C1 segment of cervical spinal cord (tissue), 14 donors: ENCODE measurements at places on chromosomes 11 and 22.

DNA sequence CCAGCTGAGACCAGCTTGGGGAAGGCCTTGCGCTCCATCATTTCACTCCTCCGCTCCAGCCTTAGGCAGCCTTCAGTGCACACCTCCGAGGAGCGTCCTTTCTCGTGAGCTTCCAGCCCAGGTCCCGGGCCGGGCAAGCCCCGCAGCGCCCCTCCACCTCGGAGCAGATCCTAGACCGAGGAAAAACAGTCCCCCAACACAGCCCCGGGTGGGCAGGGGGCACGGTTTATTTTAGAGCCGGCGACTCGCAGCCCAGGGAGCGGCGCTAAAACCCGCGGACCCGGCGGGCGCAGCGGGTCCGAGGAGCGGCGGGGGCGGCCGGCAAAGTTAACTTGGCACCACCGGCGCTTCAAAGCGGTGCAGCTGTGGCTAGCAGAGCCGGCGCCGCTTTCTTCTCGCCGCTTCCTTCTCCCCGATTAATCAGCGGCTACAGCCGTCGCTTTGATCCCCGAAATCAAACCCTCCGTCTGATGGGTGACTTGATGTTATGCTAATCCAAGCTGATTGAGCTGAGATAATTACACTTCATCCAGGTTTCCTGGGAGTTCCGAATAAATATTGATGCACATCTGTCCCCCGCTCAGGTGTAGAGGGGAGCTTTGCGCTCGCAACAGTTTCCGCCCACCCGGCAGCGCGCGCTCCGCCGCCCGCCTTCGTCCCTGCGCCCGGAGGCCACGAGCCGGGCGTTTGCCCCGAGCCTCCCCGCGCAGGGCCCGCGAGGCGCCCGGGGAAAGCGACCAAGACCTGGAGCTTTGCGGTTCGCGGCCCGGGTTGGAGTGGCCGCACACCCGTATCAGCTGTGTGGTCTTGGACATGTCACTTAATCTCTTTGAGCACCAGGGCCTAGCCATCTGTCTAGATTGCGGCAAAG lies 192.7 kb downstream of the BUD13 start:
- DNase-seq = peak; percentile 10

GRCh38 chr11:64841592-64842365 lies 2.7 kb downstream of the CDC42BPG start:
- DNase-seq = no peak

GRCh38 chr11:111443640-111444039 lies 64.6 kb upstream of the POU2AF1 start:
- no peak for DNase-seq

DNA sequence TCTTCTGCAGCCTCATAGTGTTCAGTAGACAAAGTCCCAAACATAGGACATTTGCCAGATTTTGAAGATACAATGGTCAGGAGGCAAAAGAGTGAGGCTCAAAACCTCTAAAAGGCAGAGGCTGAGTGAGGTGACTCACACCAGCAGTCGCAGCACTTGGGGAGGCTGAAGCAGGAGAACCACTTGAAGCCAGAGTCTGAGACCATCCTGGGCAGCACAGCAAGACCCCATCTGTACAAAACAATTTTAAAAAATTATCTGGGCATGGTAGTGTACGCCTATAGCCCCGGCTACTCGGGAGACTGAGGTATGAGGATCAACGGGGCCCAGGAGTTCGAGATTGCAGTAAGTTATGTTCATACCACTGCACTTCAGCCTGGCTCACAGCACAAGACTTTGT lies 14.2 kb upstream of the ZFTA start:
- DNase-seq = no peak

DNA sequence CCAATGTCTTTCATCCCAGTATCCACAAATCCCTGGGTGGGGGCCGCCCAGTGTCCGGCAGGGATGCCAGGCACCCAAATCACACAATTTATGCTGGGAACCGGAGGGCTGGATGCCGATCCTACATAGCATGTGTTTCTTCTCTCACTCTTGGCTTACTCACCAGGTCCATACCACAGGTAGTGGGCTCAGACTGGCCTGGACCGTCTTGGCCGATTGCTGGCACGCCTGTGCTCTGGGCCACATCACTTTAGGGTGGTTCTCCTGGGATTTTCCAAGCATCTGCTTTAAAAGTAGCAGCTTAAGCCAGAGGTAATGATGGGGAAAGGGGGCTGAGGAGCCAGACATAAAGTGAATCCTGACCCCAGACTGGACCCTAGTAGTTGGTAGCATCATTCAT lies 22.6 kb upstream of the ALDH3B2 start:
- no peak for DNase-seq
